Activated CD8-positive, alpha-beta memory T cell treated with anti-CD3 and anti-CD28 coated beads for 24 hours (primary cell): ENCODE measurements at places on chromosomes 7 and 10.

DNA sequence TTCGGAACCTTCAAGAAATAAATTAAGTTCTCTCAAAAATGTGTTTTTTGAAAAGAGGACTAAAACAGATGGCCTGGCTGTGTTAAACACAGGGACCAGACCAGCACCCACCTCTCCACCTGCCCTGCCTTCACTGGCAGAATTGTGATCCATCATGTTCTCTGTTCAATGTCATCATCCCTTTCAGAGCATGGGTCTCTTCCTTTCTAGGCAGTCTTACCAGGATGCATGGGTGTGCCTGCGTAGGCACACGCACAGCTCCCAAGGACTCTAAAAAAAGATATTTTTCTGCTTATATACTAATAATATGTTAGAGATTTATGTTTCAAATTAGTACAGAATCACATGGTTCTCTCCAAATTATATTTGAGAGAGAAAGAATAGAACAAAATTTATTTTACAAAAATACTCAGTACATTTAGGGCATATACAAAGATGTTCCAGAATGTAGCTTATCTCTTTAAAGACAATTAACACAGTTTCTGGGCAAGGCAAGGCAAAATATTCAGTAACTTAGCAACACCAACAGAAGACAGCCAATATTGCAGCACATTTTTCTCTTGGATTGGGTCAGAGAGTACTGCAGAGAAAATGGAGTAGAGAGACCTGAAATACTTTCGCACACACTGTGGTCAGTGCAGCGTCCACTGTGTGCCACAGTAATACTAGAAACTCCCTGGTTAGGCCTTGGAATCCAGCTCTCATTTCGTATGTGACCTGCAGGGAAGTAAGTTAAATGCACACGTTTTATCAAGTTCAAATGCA, 52.8 kb downstream of the EGFR start:
- no peak for DNase-seq

DNA sequence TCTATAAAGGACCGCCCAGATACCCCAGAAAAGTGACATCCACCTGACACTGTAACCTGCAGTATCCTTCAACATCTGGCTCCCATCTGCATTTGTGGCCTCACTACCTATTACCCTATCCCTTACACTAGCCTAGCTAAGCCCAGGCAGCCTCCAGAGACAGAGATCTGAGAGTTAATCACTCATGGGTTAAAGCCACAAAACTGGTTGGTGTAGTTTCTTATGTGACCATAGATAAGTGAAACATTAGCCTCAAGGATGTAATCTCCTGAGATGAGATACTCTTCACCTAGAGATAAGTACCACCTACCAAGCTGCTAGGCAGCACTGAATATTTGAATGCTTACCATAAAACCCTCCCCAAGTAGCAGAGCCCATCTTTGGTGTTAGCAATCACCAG, 35.4 kb downstream of the CTTNBP2 start:
- no peak for DNase-seq

GRCh38 chr7:2471396-2471795, 4.8 kb downstream of the GRIFIN start:
- no peak for DNase-seq

- no peak for DNase-seq
These were observed 165.8 kb downstream of the CACNB2 start for GRCh38 chr10:18306031-18306430.

GRCh38 chr7:158929306-158929705, 72.9 kb downstream of the DYNC2I1 start:
- no peak for DNase-seq

GRCh38 chr7:114481999-114482398, 67.4 kb downstream of the FOXP2 start:
- DNase-seq = no peak

DNA sequence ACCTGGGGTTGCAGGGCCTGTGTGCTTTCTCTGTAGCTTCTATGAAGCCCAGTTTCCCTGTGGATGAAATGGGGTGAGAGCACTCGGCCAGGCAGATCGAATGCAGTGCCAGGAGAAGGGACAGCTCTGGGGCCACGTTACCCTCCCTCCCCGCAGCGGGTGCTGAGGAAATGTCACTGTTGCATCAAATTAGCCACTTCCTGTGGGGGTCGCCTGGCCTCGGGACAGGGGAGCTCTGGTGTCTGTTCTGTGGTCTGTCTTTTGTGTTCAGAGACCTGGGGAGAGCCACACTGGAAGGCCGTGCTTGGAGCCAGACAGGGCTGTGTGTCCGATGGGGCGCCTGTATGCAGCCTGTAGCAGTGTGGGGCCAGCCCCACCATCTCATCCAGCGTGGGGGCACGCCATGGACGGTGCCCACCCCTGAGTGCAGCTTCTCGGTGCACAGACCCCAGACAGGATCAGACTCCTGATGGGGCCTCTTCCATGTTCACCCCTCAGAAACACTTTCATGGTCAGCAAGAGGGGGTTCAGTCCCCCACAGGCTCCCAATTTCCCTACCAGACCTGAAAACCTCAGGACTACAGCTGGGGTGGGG, 13.6 kb downstream of the TTYH3 start:
- peak; percentile 83 for DNase-seq

DNA sequence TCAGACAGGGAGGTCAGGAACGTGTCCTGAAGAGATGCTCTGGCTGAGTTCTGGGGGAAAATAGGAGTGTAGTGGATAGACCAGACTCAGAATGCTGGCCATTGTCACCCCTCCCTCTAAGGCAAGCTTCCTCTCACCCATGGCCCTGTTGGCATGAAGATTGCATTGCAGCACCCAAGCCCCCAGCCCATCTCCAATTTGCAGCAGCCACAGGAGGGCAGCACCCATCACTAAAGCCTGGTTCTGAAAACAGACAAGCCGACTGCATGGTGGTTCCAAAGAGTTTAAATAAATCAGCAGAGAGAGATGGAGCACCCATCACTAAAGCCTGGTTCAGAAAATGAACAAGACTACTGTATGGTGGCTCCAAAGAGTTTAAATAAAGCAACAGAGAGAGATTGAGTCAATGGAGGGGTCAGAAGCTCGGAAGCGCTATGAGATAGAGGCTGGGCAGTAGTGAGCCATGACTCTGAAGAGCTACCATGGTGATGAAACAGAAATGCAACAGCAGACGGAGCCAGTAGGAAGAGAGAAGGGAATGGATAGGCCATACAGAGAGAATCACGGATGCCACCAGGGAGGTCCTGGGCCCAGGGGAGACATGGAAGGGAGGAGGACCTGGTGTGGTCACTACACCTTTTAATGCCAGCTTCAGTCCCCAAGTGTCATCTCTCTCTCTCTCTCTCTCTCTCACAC, 237.9 kb upstream of the MYO3A start:
- DNase-seq = no peak

DNA sequence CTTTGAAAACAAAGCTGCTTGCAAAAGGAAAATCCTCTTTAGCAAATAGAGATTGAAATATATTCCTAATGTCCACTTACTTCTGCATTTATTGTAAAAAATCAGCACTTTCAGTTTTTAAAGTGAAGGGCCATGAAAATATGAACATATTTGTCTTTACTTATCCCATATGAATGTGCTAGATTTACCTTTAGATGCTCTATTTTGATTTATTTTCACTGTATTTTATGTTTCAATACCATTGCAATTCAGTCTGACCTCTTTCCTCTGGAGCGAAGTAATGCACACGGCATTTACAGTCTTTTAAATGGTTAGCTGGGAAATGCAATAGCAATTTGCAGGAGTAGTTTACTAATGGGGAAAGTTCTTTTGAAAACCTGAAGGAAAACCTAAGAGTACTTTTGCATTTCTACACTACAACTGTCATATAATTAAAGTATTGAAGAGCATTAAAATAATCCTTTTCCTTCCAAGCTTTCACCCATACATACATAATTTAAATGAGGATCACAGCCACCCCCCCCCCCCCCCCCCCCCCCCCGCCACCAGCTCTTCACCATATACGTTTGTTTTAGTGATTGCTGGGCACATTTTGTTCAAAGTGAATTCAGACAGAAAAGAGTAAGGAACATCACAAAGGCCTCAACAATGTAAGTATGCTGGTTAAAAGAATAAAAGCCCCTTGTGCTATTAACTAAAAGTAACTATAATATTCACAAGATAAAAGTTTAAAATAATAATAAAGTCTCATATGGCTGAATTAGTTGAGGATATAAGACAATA, 3.5 kb downstream of the SKIDA1 start:
- DNase-seq = no peak

DNA sequence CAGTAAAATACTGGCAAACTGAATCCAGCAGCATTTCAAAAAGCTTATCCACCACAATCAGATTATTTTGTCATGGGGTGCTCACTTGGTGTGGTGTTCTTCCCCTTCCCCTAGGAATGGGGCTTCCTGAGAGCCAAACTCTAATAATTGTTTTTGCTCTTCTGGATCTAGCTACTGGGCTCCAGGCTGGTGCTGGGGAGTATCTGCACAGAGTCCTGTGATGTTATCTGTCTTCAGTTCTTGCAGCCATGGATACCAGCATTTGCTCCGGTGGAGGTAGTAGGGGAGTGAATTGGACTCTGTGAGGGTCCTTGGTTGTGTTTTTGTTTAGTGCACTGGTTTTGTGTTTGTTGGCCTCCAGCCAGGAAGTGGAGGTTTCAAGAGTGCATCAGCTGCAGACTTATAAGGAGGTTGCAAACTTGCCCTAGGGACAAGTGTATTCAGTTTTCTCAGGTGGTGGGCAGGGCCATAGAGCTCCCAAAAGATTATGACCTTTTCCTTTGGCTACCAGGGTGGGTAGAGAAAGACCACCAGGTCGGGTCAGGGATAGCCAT, 308.5 kb upstream of the MAGI2 start:
- no peak for DNase-seq

- DNase-seq = no peak
These were observed 60.8 kb downstream of the CHN2 start for GRCh38 chr7:29255199-29255878.

GRCh38 chr7:156898938-156899337, 6.0 kb upstream of the LMBR1 start:
- DNase-seq = no peak

GRCh38 chr10:77522268-77522809, 115.3 kb downstream of the KCNMA1 start:
- no peak for DNase-seq

- DNase-seq = no peak
These were observed 28.7 kb downstream of the MGMT start for GRCh38 chr10:129495698-129496097.

DNA sequence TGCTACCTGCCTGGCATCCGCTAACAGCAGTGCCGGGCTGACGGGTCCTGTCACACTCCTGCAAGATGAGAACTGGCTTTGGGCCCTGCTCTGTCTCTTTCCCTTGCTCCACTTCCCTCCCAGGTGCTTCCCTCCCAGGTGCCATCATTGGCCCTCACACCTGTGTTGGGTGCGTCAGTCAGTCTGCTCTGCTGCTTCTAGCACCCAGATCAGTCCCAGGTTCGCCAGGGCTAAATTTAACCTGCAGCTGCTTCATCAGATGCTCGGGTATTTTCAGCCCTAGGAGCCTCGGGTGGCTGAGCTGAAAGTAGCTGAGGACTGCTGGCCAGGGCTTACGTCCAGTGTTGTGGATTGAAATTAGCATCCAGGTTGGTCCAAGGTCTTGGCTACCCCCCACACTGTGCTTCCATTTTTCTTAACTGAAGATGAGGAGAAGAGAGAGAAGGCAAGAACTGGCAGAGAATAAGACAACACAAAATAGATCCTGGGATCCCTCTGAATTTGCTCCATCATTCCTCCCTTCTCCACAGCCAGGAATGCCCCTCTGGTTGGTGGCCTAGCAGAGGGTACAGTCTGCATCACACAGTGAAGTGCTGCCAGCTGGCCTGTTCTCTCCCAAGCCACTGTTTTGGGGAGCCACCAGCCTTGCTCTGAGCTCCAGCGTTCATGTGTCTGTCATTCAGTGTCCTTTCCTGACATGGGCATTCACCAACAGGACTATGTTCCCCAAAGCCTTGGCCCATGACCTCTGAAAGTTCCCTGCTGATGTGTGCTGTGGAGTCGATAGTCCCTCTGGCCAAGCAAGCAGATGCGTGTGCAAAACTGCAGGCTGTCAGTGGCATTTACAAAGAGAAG, 65.9 kb upstream of the SYPL1 start:
- DNase-seq = no peak

DNA sequence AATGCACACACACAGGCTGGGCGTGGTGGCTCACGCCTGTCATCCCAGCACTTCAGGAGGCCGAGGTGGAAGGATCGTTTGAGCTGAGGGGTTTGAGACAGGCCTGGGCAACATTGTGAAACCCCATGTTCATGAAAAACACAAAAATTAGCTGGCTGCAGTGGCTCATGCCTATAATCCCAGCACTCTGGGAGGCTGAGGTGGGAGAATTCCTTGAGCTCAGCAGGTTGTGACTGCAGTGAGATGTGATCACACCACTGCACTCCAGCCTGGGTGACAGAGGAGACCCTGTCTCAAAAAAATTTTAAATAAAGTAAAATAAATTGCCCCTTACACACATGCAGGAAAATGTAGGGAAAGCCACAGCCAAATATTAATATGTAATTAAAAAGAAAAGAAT, 44.1 kb downstream of the RNF32 start:
- no peak for DNase-seq

DNA sequence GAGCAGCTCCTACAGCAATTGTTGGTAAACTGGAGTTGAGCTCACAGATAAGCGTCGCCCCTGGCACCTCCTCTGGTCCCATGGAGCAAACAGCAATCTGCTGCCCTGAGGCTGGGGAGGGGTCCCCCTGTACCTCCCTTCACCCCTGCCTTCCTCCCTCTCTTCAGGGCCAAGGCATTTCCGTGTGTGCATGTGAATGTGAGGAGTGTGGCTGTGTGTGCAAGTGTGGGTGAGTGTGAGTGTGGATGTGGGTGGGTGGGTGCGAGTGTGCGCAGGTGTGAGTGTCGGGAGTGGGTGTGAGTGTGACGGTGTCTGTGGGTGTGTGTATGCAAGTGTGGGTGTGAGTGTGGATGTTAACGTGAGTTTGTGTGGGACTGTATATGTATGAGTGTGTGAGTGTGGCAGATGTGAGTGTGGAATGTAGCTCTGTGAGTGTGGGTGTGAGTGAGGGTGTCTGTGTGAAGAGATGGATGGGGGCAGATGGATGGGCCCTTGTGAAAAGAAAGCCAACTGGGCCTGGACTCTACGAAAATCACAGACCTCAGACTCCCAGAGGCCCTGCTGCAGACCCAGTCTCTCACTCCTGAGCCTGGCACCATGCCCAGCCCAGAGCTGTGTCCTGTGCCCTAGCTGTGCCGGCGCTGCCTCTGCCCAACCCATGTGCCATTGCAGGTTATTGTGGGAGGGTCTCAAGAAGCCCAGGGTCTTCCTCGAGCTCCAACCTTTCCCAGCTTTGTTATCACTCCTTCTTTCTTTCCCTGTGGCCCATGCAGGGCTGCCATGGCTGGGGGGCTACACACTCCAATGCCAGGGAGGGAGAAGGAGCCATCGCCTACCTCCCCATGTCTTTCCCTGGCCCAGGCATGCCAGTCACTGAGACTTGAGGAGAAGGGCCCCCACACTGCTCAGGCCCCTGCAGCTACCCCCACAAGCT, 73.9 kb downstream of the GRID1 start:
- peak; percentile 30 for DNase-seq

DNA sequence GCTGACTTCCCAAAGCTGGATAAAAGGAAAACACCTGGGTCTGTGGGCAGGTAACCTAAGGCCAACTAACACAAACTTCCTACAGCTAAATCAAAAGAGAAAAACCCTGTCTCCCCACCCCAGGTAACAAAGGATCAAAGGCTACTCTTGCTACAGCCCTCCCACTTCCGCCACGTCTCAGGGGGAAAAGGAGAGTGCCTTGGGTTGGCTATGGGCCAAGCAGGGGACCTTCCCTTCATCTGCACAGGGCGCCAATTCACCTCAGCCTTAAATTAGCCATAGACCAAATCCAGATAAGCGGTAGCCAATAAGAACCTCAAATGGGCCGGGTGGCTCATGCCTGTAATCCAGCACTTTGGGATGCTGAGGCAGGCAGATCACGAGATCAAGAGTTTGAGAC, 69.1 kb upstream of the LANCL2 start:
- no peak for DNase-seq
